Small intestine (tissue), 16 donors: ENCODE measurements at places on chromosomes 7 and 10. TPM values are rescaled to one million over a fixed set of nuclear protein-coding genes. Genes with fewer than 3 reads are reported as not detected.

DNA sequence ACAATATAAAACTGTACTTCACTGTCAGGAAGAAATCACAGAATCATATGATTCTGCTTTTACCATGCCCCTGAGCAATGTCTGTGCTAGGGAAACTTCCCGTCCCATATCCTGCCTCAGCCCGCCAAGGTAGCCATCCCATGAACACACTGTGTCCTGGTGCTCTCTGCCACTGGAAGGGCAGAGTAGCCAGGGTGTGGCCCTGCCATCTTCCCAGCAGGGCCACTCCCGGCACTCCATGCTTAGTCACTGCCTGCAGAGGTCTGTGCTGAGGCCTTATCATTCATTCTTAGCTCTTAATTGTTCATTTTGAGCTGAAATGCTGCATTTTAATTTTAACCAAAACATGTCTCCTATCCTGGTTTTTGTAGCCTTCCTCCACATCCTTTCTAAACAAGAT is 31.8 kb downstream of the AP3M1 start:
- DNase-seq = no peak

DNA sequence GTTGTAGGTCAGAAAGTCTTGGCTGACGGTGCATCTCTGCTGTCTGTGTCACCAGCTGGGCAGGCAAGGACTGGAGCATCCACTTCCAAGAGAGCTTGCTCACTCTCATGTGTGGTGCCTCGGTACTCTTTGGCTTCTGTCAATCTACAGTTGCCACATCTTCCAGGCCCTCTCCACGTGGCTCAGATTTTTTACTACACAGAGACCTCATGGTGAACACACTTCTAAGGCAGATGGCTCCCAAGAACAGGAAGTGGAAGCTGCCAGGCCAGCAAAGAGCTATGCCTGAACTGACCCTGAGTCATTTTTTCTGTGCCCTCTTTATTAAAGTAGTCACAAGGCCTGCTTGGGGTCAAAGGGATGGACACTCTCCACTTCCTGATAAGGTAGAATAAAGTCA is 351.5 kb upstream of the AUTS2 start:
- no peak for DNase-seq

GRCh38 chr7:157990881-157991250 is 596.8 kb downstream of the PTPRN2 start:
- no peak for DNase-seq

DNA sequence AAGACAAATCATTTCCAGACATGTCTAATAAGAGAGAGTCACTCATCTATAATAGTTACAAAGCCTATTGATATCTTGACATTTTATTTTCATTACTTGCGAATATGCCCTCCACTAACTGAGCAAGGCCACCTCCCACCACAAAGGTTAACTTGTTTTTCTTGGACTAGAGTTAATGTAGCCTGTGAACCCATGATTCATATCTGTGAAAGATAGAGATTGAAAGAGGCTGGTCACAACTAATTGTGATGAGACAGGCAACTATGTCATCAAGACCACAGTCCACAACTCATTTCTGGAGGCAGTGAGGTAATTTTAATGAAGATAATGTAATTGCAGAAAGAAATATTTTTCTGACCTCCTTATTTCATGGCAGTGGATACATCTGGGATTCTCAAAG is 491.8 kb upstream of the TPK1 start:
- no peak for DNase-seq

Gene PAXIP1
- 4.6 TPM for polyA plus RNA-seq

Gene GPR15LG
- polyA plus RNA-seq = not detected

Gene TMEM130
- not detected for polyA plus RNA-seq
